Muscle of back (tissue), 13 donors: ENCODE measurements at places on chromosomes 16 and 17. TPM values are rescaled to one million over a fixed set of nuclear protein-coding genes. Genes with fewer than 3 reads are reported as not detected.
A peak's percentile ranks its signal among the peaks of the same experiment; 100 is the strongest.

DNA sequence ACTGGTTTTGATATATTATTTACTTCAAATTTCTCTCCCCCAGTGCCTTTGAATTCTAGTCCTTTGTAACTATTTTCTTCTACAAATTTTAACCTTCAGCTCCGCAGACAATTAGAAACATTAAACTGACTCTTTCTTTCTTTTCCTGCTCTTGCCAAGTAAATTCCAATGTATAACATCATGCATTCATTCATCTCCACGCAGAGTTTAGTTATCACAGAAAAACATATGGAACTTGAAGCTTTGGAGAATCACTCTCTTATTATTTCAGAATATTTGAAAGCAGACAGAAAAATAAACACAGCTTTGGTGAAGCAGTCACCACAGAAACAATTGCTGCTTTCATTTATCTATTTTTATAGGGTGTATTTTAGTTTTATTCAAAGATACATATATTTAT lies 778.7 kb upstream of the CDH8 start:
- no peak for DNase-seq

- DNase-seq = peak; percentile 68
Measured at GRCh38 chr16:87702325-87702811, 63.4 kb downstream of the KLHDC4 start.

GRCh38 chr17:354651-355556 lies 2.3 kb upstream of the RPH3AL start:
- no peak for DNase-seq

DNA sequence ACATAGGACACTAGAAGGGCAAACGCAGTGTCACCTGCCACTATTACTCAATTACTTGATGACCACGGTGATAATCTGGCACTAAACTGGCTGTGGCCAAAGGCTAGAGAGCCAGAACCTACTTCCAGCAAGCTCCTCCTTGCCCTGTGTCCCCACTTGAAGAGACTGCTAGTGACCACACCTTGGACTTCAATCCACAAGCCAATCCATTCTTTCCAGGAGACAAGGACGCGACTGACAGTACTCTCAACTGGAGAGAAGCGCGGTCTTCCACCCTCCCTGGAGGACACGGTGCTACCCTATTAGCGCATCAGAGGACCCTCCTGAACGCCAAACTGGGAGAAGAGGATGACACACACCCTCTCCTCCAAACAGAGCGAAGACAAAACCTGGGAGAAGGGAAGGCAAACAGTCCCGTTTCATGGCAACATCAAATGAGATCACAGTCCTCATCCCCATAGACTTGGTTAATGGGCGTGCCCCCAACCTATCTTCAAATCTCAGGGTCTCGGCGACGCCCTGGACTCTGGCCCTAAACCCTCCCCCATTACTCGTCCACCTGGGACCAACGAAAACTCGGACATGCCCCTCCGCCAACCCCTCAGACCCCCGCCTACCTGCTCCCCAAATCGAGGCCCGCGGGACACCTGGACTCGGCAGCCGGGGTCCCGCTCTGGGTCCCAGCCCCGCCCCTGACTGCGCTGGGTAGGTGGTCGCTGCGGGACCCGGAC lies 508 bp downstream of the FLCN start:
- DNase-seq = peak; percentile 69

- no peak for DNase-seq
Measured at GRCh38 chr17:32943206-32943605, 15.3 kb downstream of the TMEM98 start.

- DNase-seq = no peak
Measured at GRCh38 chr16:2792940-2793339, 5.3 kb upstream of the PRSS41 start.

- peak; percentile 82 for DNase-seq
Measured at GRCh38 chr16:24685539-24686432, 43.7 kb upstream of the TNRC6A start.

DNA sequence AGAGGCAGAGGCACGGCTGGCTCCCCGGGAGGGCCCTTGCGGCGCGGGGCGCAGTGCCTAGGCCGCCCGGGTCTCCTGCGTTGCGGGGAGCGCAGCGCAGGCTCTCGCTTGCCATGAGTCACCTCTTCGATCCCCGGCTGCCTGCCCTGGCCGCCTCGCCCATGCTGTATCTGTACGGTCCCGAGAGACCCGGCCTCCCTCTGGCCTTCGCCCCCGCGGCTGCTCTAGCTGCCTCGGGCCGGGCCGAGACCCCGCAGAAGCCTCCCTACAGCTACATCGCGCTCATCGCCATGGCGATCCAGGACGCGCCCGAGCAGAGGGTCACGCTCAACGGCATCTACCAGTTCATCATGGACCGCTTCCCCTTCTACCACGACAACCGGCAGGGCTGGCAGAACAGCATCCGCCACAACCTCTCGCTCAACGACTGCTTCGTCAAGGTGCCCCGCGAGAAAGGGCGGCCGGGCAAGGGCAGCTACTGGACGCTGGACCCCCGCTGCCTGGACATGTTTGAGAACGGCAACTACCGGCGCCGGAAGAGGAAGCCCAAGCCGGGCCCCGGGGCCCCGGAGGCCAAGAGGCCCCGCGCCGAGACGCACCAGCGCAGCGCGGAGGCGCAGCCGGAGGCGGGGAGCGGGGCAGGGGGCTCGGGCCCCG lies 390 bp downstream of the FOXL1 start:
- no peak for DNase-seq

DNA sequence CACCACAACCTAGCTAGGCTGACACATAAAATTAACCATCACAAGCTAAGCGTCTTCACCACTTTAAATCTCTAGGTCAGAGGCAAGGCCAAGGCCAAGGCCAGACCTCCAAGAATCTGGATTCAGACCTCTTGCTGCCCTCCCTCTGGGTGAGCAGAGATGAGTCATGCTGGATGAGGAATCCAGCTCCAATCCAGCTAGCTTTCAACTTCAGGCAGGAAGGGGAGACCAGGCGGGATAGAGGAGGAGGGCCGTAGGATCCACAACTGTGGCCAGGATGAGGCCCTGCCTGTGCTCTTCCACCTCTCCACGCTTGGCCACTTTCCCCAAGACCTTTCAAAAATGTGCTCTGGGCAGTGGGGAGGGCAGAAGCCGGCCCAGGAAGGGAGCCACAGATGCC lies 14.7 kb downstream of the LRRC75A start:
- peak; percentile 83 for DNase-seq

- DNase-seq = peak; percentile 61
Measured at GRCh38 chr17:42101513-42102292, 3.4 kb upstream of the ZNF385C start.

DNA sequence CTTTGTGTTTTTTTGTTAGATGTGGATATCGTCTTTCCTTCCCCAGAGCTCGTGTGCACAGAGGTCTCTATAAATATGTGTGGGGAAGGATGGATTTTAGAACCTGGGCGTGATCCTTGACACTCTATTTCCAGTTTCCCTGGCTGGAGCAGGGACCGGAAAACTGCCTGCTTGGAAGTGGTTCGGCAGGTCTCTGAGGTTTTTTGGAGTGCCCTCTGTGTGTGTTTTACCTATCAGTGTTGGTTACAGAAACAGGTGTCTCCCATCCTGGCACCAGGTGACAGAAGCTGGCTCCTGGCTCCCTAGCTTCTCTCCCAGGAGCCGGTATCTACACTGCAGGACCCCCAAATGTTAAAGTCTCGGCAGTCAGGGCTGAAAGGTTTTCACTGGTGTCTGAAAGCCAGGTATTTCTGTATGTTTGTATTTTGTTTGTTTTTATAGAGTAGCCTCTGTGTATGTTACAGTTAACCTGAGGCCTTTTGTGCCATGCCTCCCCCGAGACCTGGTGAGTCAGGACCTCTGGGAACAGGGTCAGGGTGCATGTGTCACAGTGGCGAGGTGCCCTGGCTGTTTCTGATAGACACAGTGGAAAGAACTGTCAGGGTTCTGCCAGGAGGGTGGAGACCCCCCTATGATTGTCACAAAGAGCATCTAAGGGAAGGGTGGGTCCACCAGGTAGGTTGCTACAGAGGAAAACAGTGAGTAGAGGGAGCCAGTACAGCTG lies 31.3 kb downstream of the ZC3H18 start:
- DNase-seq = no peak

DNA sequence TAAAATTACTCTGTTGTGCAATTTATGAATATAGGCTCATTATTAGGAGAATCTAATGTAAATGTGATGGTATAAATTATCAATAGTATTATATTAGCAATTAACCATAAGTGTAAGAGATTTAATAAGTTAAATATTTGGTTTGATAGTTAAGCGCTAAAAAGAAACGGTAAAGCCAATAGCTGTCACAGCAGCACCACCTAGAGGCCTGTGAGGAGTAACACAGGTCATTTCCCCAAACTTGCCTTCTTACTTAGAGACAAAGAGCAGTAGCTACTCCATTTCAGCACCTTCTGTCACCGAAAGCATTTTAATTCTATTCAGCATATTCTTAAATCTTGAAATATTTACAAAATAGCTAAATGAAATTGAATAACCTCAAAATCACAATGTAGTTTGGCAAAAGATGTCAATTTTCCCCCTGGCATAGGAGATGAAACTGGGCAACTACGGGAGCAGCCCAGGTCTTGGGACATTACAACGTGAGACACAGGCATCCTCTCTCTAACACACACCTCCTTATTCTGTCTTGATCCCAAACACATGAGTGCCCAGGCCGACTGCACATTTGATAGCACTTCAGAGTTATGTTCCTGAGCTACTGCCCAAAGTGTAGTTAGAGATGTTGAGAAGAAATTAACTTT lies 14.3 kb upstream of the DYNLRB2 start:
- DNase-seq = peak; percentile 52

GRCh38 chr17:63464691-63465236 lies 12.1 kb upstream of the ACE start:
- no peak for DNase-seq

- no peak for DNase-seq
Measured at GRCh38 chr16:67312719-67313118, 13.8 kb downstream of the KCTD19 start.

HS3ST3A1 gene
- 2.5 TPM for polyA plus RNA-seq

TP53TG3F gene
- polyA plus RNA-seq = not detected

NPIPA5 gene
- 1.4 TPM for polyA plus RNA-seq

LPCAT2 gene
- polyA plus RNA-seq = 12.3 TPM

NPIPB6 gene
- 1.5 TPM for polyA plus RNA-seq

SSTR5 gene
- not detected for polyA plus RNA-seq

FCSK gene
- polyA plus RNA-seq = 10.0 TPM

MEIOC gene
- 0.92 TPM for polyA plus RNA-seq

UMOD gene
- not detected for polyA plus RNA-seq

KRT32 gene
- polyA plus RNA-seq = not detected
